Tongue (tissue), 3 donors: ENCODE measurements at places on chromosomes 4 and X. TPM values are rescaled to one million over a fixed set of nuclear protein-coding genes. Genes with fewer than 3 reads are reported as not detected.
A peak's percentile ranks its signal among the peaks of the same experiment; 100 is the strongest.

ENOPH1 gene
- total RNA-seq, result 32.2 TPM

DNA sequence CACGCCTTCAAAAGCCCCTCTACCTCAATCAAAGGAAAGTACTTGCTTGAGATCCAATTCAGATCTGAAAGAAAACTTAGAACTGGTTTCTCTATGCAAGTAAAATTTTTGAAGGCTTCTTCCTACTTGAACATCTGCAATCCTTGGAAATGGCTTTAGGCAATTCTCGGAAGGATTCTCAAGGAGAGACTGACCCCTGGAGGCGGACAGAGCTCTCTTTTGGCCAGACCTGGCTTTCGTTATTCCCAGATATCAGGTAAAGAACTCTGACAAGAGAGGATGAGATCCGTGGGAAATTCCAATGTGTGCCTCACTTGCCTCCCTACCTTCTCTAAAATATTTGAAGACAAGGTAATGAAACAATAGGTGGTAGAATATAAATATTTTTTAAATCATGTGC lies 670.3 kb upstream of the FAM241A start:
- peak; percentile 75 for DNase-seq

GRCh38 chrX:13334491-13334890 lies 14.6 kb upstream of the ATXN3L start:
- no peak for DNase-seq

DNA sequence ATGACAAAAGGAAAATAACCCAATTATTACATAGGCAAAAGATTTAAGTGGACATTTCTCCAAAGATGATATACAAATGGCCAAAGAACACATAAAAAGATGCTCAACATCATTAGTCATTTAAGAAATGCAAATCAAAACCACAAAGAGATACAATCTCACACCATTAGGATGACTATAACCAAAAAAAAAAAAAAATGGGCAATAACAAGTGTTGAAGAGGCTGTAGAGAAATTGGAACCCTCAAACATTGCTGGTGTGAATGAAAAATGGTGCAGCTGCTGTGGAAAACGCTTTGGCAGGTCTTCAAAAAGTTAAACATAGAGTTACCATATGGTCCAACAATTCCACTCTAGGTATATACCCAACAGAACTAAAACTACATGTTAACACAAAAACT lies 5.6 kb upstream of the PRDX4 start:
- DNase-seq, result no peak

ZNF157 gene
- 0.92 TPM for total RNA-seq

DNA sequence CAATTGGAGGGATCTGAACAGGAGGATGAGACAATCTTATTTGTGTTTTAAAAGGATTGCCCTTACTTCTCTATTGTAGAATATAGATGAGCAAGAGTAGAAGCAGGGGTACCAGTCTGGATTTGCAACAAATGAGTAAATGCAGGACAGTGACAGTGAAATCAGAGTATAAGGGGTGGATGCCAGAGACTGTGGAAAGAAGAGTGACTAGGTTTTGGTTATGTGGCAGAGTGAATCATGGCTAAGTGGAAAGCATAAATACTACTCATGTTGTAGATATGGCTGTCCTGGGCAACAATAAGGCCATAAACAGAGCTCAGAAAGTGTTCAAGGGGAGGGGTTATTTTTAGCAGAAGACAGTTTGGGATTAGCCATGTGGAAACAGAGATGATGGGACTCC lies 6.0 kb upstream of the VSIG4 start:
- no peak for DNase-seq

- peak; percentile 63 for DNase-seq
Observed at GRCh38 chrX:148049441-148049840, 68.3 kb downstream of the FMR1NB start.

HSPA4L gene
- total RNA-seq, result 11.8 TPM

IRS4 gene
- total RNA-seq, result 0.10 TPM
